ENCODE measurements at places on chromosomes 12 and 14. TPM values are rescaled to one million over a fixed set of nuclear protein-coding genes. Genes with fewer than 3 reads are reported as not detected.

CDC42BPB gene
- polyA plus RNA-seq, result 81.4 TPM

EID3 gene
- 2.2 TPM for polyA plus RNA-seq

GRCh38 chr12:101619858-101620761 lies 25.3 kb downstream of the MYBPC1 start:
- no peak for DNase-seq

DNA sequence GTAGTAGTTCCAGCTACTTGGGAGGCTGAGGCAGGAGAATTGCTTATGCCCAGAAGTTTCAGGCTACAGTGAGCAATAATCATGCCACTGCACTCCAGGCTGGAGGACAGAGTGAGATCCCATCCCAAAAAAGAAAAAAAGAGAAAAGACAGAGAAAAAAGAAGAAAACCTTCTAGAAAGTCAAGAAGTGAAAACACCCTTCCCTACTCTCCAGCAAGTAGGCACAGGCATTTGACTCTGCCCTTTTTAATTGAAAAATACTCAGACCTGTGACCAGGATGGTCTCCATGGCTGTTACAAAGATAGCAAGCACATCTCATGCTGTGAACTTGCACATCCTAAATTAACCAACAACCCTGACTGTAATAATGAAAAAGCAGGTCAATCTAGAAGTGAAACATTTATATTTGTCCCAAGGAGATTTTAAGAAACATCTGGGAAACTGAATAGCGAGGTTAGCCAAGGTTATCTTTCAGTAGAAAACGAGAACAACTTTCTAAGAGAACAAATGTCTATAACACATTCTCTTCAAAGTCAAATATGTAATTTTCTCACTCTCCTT lies 2.0 kb downstream of the TMTC1 start:
- DNase-seq, result no peak

GRCh38 chr14:101072945-101073597 lies 169.5 kb upstream of the RTL1 start:
- DNase-seq, result peak; percentile 98

- peak; percentile 26 for DNase-seq
These were observed 129.1 kb downstream of the PLXNC1 start for GRCh38 chr12:94277426-94278000.

DNA sequence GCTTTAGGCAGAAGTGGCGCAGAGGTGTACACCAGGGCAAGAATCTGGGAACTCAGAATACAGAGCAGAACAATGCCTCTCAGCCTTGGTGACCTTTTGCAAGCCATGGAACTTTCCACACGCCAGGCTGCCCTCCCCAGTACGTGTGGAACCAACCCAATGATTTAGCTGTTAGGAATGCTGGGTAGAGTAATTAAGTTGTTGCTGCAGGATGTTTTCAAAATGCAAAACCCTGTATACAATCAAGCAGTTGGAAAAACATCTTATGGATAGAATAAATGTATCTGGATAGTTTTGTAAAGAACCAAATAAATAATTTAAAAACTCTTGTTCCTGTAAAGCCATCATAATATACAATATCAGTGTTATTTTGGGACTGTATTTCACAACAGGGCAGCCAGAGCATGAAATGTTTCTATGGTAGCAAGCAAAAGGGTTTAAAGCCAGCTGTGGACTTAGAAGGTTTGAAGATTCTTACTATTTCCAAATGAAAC lies 19.4 kb downstream of the PPP1R36 start:
- peak; percentile 61 for DNase-seq

- DNase-seq, result no peak
These were observed 44.9 kb downstream of the KTN1 start for GRCh38 chr14:55624913-55625312.

DNA sequence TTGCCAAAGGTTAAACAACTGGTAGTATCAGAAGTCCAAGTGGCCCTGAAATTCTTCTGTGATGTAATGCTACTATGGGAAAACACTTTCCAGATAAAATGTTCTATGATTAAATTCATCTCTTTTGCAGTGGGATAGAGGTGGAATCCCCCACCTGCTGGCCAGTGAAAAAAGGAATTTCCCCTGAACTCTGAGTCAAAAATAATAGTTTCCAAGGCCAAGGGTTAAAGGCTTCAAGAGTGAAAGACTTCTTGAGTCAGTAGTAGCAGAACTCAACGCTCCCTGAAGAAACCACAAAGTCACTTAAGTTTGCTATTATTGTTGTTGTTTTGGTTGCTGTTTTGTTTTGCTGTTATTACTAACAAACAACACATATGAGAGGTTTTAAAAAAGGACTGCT lies 330.8 kb downstream of the SOX5 start:
- no peak for DNase-seq
